ENCODE measurements at places on chromosomes 5 and 9.

DNA sequence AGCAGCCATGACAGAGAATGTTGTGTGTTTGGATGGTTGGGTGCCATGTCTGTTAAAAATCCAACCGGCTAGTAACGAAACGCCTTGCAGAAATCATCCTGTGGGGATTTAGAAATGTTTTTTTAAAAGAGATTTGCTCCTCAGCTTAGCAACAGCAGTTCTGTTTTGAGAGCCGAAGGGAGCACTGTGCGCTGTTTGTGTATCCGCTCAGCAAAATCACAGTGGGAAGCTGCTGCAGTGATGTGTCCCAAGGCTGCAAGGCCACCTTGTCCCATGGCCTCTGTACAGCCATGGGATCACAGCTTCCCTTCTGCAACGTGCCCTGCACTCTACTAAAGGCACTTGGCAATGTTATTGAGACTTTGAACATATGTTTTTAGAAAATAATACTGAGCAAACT is 40.9 kb downstream of the TRIO start:
- no peak for DNase-seq

- no peak for DNase-seq
These were observed 834.9 kb upstream of the ZNF608 start for GRCh38 chr5:125581311-125581710.

GRCh38 chr5:167898361-167899042 is 392.9 kb upstream of the WWC1 start:
- DNase-seq, result no peak

- DNase-seq, result no peak
These were observed 939.4 kb upstream of the DMAC1 start for GRCh38 chr9:8738945-8739344.

GRCh38 chr5:76224898-76225297 is 141.7 kb downstream of the SV2C start:
- DNase-seq, result no peak

GRCh38 chr5:17076272-17076671 is 140.2 kb upstream of the MYO10 start:
- no peak for DNase-seq

DNA sequence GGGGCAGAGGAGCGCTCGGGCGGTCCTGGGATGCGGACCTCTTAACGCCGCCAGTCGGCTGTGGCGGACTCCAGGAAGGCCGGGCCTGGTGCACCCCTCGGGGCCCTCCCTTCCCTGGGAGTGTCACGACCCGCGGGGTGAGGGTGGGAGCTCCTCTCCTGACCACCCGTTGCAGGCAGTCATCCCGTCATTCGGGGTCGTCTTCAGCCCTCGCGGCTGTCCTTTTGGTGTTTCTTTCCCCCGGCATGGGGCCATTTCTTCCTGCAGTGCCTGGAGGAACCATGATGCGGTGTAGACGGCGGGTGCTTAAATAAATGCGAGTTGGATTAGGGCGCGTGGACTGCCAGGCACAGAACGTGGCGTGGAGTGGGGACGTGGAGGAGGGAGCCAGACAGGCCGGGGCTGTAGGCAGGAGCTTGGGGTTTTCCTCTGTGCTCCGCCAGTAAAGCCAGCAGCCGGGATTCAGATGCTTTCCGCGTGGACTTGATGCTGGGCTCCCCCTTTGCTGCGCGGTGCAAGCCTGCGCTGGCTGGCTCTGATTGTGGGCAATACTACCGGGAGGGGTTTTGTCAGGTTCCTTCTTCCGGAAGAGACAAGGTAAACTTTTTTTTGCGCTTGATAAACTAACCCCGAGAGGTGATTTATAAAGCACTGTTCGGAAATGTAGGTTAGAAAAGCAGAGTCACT is 868 bp downstream of the KDM4C start:
- peak; percentile 83 for DNase-seq

DNA sequence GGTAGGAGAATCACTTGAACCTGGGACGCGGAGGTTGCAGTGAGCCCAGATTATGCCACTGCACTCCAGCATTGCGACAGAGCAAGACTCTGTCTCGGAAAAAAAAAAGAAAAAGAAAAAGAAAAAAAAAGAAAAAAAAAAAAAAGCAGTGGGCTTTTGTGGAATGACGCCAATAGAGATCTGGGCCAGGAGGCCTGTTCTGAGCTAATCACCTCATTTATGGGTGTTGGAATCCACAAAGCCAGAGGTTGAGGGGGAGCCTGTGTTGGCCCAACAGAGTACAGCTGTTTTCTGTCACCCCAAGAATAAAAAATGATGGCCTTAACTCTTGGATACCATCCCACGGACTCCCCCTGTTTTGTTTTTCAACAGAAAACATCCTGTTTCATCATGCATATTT is 18.5 kb downstream of the OSTF1 start:
- DNase-seq, result no peak

DNA sequence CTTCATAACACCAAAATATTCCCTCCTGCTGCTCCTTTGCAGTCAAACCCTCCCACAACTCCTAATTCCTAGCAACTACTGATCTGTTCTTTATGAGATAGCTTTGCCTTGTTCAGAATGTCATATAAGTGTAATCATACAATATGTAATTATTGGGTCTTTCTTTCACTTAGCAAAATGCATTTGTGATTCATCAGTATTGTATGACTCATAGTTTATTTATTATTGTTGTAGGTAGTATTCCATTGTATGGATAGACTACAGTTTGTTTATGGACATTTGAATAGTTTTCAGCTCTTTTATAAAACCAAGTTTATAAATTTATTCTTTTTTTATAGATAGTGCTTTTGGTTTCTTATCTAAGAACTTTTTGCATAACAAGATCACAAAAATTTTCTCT is 468.2 kb upstream of the KIF2A start:
- DNase-seq, result no peak
